ENCODE measurements at places on chromosomes 16 and 17.

- no peak for DNase-seq
Observed at GRCh38 chr17:56045872-56046271, 107.4 kb upstream of the ANKFN1 start.

DNA sequence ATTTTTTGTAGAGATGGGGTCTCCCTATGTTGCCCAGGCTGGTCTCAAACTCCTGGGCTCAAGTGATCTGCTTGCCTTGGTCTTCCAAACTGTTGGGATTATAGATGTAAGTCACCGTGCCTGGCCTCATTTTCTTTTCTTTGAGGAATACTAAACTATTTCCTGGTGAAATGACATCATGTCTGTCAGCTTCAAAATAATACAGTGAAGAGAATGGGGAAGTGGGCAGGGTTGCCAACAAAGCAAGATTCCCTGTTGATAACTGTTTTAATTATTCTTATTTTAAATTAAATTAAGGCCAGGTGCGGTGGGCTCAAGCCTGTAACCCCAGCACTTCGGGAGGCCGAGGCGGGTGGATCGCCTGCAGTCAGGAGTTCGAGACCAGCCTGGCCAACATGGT lies 21.1 kb downstream of the PIPOX start:
- DNase-seq = no peak

DNA sequence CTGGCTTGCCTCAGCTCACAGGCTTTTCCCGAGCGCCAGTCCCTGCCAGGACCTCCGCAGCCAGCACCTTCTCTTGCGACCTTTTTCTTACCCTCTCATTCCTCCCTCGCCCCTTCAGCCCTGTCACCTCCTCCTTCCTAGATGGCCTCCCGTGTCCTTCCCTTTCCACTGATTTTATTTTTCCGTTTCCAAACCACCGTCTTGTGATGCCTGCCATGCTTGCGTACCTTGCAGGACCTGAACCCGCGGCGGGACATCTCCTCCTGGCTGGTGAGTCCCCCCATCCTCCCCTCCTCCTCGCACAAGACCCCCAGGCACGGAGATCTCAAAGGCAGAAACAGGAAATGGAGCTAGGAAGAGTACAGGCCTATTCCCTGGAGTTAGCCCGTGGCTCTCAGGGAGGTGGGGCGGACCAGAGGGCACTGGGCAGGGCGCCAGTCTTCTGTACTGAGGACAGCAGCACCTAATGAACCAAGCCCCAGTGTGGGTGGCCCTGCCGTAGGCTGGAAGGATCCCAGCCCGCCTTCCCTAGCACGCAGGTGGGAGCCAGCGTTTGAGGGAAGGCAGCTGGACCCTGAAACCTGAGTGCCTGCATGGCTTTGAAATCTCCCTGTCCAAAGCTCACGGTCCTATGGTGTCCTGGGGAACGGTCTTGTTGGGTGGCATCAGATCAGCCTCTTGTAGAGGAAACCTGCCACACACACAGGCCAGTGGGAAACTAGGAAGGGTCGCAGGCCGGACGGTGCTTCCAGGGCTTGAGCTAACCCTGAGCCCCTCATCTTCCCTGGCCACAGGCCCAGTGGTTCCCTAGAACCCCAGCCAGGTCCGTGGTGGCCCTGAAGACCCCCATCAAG lies 612 bp downstream of the CISD3 start:
- no peak for DNase-seq

DNA sequence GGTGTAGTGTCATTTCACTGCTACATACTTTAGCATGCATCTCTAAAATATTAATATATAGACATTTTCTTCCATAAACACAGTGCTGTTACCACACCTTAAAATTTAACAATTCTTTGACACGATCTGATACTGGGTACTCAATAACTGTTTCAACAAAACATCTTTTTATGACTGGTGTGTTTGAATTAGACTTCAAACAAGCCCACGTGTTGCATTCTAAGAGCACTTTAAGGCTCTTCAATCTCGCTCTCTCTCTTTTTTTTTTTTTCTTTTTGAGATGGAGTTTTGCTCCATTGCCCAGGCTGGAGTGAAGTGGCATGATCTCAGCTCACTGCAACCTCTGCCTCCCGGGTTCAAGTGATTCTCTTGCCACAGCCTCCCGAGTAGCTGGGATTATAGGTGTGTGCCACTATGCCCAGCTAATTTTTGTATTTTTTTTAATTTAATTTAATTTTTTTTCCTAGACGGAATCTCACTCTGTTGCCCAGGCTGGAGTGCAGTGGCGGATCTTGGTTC lies 15.8 kb upstream of the SLC46A1 start:
- DNase-seq = no peak

- DNase-seq = no peak
Observed at GRCh38 chr17:39097150-39097519, 54.3 kb downstream of the PLXDC1 start.

GRCh38 chr16:21277927-21278706 lies at the start of gene CRYM:
Gene CRYM, minus strand, starts transcription at chr16:21278290. Its CDS starts 39 bp downstream, at chr16:21278251.
- no peak for DNase-seq

GRCh38 chr17:50372222-50372757 lies 694 bp downstream of the MRPL27 start:
- no peak for DNase-seq

DNA sequence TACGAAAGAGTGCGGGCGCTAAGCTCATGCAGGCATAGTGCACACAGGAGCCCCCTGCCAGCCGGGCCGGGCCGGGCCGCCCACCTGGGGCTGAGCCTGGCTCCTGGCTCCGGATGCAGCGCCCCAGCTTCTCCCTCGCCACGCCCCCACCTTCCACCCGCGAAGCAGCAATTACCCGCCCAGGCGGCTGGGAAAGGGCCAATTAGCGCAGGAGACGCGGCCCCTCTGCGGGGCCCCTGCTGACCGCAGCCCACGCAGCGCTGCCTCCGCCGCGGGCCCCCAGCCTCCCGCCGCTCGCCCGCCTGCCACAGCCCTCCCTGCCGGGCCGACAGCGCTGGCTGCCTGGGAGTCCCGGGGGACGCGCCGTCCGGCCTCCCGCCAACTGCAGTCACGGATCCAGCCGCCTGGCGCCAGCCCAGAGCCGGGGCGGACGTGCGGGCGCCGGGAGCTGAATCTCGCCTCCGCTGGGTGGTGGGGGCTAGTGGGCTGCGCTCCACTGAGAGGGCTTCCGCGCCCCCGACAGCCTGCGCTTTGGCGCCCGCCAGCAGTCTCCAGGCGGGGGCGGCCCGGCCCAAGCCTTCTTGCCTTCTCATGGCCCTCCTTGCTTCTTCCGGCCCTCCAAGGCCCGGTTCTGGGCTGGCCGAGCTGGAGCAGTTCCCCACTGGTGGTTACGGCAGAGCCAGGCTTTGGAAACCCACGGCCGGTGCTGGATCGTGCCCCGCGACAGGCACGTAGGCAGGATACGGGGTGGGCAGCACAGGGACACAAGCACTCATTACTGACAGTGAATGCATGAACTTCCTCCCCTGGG lies 14.9 kb upstream of the CBFB start:
- DNase-seq = peak; percentile 65

DNA sequence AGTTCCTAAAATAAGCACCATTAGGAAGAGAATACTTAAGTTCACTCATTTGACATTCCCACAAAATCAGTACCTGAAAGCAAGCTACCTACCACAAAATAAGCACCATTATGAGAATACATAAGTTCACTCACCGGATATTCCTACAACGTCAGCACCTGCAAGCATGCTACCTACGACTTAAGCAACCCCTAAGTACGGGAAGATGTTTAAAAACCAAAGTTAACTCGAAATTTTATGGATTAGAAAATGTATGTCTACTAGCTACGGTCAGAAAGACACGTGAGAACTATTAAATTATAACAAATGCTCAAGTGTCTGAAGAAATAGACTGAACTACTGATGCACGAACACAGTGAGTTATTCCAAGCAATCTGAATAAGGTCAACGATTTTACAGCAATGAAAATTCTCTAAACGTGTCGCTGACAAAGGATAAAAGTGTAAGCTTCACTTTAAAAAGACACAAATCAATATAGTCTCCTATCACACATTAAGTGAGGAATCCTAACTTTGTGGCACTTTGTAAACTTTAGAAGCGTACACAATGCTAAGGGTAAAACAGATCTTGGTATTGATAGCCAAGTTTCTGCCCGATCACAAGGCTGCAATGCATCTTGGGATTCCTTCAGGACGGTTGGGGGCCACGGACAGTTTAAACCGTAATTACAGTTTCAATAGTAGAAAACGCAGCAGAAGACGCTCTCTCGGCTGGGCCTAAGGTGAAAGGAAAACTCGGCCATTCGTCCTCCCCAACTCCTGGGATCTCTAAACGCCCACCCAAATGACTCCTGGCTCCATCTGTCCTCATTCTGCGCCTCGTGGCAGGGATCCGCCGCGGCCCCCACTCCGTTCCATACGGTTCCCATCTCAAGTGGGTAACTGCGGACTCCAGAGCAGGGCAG lies 1.3 kb downstream of the GSPT1 start:
- DNase-seq = peak; percentile 28

GRCh38 chr17:81329927-81330883 lies 35.1 kb upstream of the SLC38A10 start:
- no peak for DNase-seq

GRCh38 chr16:67299269-67299668 lies 19.9 kb downstream of the PLEKHG4 start:
- DNase-seq = no peak

- DNase-seq = peak; percentile 71
Observed at GRCh38 chr17:81018044-81018802, 16.7 kb upstream of the BAIAP2 start.

DNA sequence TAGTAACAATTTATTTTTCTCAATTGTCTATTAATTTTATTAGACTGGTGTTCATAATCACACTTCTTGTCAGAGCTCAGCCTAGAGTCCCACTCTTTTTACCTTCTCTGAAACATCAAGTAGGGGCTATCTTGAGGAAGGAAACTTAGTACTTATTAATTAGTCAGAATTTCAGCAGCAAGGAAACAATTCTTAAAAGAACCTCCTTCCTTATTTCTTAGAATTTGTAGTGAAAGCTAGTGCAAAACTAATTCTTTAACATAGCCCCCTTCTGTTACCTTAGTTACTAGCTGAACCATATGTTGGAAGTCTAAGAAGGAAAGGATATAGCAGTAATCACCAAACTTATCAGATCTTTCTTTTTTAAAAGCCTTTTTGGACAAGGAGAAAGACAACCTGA lies 35.2 kb downstream of the MAP2K4 start:
- peak; percentile 4 for DNase-seq

GRCh38 chr17:8488901-8489300 lies 53.2 kb downstream of the NDEL1 start:
- DNase-seq = no peak

DNA sequence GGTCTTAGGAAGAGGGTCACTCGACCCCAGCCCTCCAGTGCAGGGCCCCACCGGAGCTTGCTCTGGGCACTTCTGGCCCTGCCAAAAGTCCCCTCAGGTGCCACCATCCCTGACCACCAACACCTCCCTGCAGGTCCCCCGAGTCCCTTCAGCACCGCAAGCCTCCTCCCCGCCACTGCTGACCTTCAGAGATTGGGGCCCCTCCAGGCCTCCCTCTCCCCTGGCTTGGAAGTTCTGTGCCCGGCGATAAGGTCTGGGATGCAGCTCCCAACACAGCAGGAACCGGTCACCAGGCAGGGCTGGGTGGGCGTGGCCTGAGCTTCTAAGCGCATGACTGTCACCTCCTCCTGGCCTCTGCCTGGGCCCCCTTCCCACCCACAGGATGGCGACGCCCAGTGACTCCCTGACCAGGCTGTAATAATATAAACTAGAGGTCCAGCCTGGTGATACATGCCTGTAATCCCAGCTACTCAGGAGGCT lies 11.2 kb downstream of the PIEZO1 start:
- DNase-seq = no peak

GRCh38 chr17:55768936-55769624 lies 18.2 kb downstream of the PCTP start:
- no peak for DNase-seq

GRCh38 chr16:51149251-51149661 lies 1.8 kb downstream of the SALL1 start:
- DNase-seq = no peak

DNA sequence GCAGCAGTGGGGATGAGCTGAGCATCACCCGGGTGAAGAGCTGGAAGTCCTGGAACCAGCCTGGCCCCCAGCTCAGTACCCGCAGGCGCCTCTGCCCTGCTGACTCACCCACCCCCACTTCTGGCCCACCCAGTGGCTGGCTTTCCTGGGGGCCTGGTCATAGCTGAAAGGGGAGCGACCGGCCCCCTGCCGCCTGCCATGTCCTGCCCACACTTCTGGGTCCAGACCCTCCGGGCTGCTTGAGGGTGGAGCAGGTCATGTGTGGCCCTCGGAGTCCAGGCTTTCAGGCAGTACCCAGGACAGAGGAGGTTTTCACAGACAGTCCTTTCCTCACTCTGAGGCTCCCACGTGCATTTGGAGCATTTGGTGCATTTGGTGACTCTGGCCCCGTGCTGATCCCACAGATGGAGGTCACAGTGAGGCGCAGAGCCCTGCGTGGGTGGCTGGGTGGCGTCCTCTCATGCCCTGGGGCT lies 7.1 kb upstream of the PIEZO1 start:
- no peak for DNase-seq

DNA sequence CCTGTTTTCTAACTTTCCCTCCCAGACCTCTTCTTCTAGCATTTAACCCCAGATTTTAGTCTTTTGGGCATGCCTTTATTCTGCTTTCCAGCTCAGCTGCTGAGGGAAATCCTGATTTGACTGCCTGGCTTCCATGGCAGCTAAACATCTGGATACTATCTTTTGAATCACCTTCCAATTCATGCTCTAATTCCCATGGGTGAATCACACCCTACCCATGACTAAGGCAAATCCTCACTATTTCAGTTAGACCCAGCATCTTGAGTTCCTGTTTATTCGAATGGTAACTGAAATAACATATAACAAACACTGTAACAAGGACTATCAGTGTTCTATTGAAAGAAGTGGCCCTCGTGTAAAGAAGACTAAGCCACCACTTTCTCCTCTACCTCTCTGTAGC lies 29.8 kb downstream of the CA10 start:
- no peak for DNase-seq

- DNase-seq = no peak
Observed at GRCh38 chr16:10205688-10206087, 23.5 kb upstream of the GRIN2A start.

GRCh38 chr17:20171741-20172365 lies 162.7 kb downstream of the SPECC1 start:
- no peak for DNase-seq

GRCh38 chr16:14510939-14511799 lies 118.9 kb downstream of the PARN start:
- no peak for DNase-seq

DNA sequence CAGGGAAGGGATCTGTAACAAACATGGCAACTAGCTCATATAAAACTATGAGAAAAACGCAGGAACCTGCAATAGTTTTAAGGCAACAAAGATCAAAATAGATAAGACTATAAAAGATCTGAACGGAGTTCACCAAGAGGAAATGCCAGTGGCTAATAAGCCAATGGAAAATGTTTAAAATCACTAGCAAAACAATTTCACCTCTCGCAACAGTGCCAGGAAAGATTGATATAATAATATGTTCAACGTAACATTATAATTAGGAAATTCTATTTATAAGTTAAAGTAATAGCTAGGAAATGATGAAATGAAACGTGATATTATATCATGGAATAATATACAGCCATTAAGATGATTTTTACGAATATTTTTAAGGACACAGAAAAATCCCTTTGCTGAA lies 16.0 kb downstream of the MRC2 start:
- no peak for DNase-seq

GRCh38 chr16:87447323-87447722 lies 45.5 kb downstream of the ZCCHC14 start:
- DNase-seq = no peak

Data from CD4-positive, alpha-beta T cell treated with Interleukin-2 at 100 ng/mL for 4 hours (primary cell).